ENCODE measurements at places on chromosomes 3 and 15.

GRCh38 chr3:103006526-103007183, 571.8 kb downstream of the ZPLD1 start:
- DNase-seq = no peak

- no peak for DNase-seq
Observed at GRCh38 chr3:24493746-24494617, 668 bp downstream of the THRB start.

DNA sequence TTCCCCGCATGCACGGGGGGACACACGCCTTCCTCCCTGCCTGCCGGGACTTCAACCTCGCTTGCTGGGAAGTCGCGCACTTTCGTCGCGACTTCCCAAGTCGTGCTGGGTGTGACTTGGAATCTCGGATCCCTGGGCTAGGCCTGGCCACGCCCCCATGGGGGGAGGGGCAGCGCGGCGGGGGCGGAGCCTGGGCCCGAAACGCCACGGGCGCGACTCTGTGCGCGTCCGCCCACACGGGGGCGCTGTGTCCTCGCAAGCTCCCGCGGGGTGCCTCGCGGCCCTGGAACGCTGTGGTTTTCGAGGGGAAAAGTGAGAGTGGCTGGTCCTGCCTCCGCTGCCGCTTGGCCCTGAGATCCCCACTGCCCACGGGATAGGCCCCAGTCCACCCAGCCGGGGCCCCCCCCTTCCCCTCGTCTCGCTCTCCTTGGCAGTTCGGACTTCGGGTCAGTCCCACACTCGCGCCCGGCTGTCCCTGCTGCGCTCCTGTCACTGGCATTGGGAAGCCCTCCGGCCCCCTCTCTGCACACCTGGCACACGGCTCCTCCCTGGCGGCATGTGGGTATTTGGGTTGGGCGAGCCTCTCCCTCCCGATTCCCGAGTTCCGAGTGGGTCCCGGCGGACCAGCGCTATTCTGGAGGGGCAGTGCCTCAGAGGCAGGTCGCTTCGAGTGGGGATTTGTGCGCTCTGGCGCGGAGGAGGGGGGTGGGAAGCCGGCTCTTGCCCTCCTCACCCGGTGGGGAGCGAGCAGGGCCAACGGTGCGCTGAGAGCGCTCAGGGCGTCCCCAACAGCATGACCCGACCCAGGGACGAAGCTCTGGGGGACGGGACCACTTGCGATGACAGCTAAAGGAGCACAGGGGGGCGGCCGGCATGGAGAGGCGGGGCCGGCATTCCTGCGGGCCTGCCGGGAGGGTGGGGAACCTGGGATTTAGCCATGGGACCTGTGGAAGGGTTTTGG, 23.6 kb downstream of the SEC61A1 start:
- DNase-seq = peak; percentile 76

- DNase-seq = no peak
Observed at GRCh38 chr3:16618721-16619120, 13.5 kb upstream of the DAZL start.

- no peak for DNase-seq
Observed at GRCh38 chr3:155446366-155446765, 152.9 kb upstream of the STRIT1 start.

Measured in GM12891 (cell line).